ENCODE measurements at places on chromosomes 4 and X. TPM values are rescaled to one million over a fixed set of nuclear protein-coding genes. Genes with fewer than 3 reads are reported as not detected.

GRCh38 chr4:160824481-160824880, 1339.3 kb downstream of the FSTL5 start:
- no peaks in the 10 kb centered on the region for H3K36me3 ChIP-seq
- H3K27ac ChIP-seq, result no peak overlapping the region
- DNase-seq, result no peak
- H3K4me3 ChIP-seq, result no peak overlapping the region
- H3K27me3 ChIP-seq, result no peaks in the 10 kb centered on the region
- no peaks in the 10 kb centered on the region for H3K4me1 ChIP-seq

- no peaks in the 10 kb centered on the region for H3K4me1 ChIP-seq
- no peak overlapping the region for H3K27ac ChIP-seq
- DNase-seq, result no peak
- no peaks in the 10 kb centered on the region for H3K36me3 ChIP-seq
- no peak overlapping the region for H3K4me3 ChIP-seq
These were observed 26.6 kb upstream of the MAN2B2 start for GRCh38 chr4:6548201-6548881.

Gene TMEM128
- 23.2 TPM for total RNA-seq

DNA sequence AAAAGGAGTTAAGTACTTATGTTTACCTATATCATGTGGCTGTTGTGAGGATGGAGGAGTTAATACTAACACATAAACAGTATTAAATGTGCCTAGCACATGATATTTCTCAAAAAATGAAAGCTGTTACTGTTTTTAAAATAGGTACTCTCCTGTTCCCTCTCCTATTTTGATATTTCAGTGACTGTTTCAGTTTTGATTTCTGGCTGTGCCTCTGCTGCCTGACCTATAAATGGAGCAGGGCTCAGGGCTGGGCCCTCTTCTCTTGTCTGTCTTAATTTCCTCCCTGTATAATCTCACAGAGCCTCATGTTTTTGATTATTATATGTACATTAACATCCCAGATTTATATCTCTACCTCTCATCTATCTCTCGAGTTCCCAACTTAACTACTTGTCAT, 93.3 kb downstream of the UGT8 start:
- H3K4me1 ChIP-seq, result no peaks in the 10 kb centered on the region
- H3K27ac ChIP-seq, result no peak overlapping the region
- no peak for DNase-seq
- H3K36me3 ChIP-seq, result no peaks in the 10 kb centered on the region
- no peak overlapping the region for H3K4me3 ChIP-seq

DNA sequence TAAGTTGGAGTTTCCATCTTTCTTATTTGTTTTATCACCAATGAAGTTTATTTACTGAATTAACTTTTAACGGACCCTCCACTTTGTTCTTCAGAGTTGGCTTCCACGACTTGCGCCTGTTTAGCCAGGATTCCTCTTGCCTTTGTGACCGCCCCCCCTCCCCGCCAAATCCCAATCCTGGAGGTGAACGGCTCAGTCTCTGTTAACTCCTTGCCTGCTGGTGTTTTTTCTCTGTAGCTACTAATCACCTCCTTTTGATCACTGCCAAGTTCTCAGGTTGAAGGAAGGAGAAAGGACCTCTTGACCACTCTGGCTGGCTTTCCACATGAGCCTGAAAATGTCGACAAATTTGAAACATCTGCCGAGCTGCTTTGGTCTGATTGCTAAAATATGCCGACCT, 46.8 kb upstream of the BCOR start:
- no peak for DNase-seq
- no peaks in the 10 kb centered on the region for H3K27me3 ChIP-seq
- H3K4me1 ChIP-seq, result no peaks in the 10 kb centered on the region
- H3K27ac ChIP-seq, result peak overlapping the region; percentile 74

Gene CSAG2
- total RNA-seq, result not detected

Gene FAM149A
- 26.0 TPM for total RNA-seq
